Progenitor cell of endocrine pancreas (in vitro differentiated cells): ENCODE measurements at places on chromosomes 3 and 15.
A peak's percentile ranks its signal among the peaks of the same experiment; 100 is the strongest.

- no peak for DNase-seq
Observed at GRCh38 chr3:114823061-114823460, 324.0 kb downstream of the ZBTB20 start.

- DNase-seq = no peak
Observed at GRCh38 chr3:138440596-138440995, 6.2 kb downstream of the ESYT3 start.

DNA sequence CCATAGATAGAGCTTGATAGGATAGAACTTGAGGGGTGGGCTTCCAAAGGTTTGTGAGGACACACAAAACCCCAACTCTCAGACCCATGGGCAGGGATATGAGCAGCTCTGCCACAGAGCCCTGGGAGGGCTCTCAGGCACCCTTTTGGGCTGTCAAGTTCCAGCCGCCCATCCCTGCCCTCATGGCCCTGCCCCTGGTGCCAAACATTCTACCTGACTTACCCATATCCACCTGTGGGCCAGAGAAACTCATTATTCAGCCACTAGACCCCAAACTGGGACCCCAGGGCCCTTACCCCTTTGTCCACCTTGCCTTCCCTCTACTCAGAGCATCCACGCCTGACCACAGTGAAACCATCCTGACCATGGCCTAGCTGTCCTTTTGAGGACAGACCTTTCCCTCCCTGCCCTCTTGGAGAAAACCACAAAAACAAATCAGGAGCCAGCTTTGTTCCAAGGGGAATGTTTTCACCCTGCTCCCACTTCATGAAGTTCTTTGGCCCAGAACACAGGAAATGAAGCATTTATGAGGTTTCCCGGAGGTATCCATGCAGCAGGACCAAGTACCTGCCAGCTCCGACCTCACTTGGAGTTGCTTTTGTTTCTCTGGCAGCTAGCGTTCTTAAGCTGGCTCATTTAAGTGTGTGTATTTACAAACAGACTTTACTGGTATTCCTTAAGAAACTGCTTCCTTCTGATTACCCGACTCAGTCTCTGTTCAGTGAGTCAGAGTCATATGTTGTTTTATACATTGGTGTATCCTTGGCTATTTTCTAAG is 34.2 kb upstream of the GALNT15 start:
- DNase-seq = no peak

GRCh38 chr15:31046759-31047359 is 54.7 kb downstream of the TRPM1 start:
- no peak for DNase-seq

DNA sequence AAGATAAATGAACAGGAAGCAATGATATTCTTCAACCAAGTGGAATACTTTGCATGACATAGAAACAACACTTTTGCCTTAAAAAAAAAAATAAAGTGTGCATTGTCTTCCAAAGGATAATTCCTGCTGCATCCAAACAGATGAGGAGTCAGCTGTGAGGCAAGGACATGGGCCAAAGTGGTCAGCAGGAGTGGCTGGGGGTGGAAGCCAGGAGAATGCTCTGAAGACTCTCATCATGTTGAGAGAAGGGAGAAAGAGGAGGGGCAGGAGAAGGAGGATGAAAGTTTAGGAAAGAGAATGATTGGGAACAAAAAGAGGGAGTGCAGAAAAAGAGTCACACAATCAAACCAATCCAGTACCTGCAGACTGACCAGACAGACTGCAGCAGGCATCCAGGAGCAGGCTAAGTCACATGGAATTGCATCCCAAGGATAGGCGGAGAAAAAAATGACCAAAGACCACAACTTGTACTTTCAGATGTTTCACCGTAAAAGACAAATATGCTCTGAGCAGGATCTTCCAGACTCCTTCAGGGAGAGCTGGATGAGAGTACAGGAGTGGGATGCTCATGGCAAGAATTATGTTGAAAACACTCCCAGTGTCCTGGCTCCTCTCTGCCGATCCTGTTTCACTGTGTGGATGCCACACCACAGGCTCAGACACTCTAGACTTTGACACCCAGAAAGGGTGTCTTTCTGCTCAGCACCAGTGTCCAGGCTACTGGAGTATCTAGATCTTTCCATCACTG is 11.9 kb downstream of the ABI3BP start:
- DNase-seq = no peak

- DNase-seq = no peak
Observed at GRCh38 chr3:124402791-124403190, 327.5 kb upstream of the UMPS start.

- peak; percentile 19 for DNase-seq
Observed at GRCh38 chr3:9703736-9704346, at the start of gene CPNE9. CPNE9 (plus strand) TSS chr3:9703833; CDS start chr3:9703997, 164 bp downstream.

DNA sequence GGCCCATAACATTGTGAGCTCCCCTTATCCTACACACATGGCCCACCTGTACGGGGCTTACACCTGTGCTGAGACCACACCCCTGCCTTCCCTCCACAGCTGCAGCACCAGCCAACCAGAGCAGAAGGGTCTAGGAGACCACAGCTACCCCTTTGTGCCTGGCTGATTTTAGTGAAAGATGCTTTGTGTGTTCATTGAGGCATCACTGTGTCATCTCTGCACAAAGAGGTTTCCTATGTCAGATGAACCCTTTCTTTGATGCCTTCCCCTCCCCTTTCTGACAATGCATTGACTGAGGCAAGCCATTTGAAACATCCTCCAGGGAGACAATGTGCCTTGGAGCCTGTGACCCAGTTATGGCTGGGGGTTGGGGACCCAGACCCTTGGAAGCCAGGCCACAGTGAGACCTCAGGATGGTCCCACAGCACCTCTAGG is 54.9 kb upstream of the SLC7A14 start:
- DNase-seq = no peak

- no peak for DNase-seq
Observed at GRCh38 chr3:39809995-39810595, 686 bp downstream of the MYRIP start.

DNA sequence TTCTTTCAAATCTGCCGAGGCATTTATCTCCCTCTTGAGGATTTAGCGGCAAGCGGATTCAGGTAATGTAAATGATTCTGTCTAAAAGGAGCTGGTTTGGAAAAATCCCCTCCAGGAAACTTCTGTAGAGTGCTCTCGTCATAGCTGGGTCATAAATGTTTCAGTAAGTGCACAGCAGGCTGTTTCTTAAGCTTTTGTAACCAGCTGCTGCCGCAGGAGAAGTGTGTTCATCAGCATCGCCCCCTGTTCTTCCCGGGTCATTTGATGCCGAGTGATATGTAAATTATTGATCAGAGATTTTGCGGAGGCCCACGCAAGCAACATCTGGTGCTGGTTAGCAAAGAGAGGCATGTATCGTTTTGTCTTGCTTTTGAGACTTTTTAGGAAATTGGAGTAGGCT is 53.1 kb downstream of the DNASE1L3 start:
- no peak for DNase-seq

GRCh38 chr15:93105485-93105884 is 16.5 kb upstream of the RGMA start:
- DNase-seq = no peak

GRCh38 chr15:63196842-63197241 is 7.4 kb downstream of the RAB8B start:
- DNase-seq = no peak

GRCh38 chr3:49165771-49166751 is at the start of gene CCDC71:
CCDC71 (minus strand) TSS chr3:49166331; CDS start chr3:49164208, 2,123 bp downstream.
- peak; percentile 36 for DNase-seq

- no peak for DNase-seq
Observed at GRCh38 chr3:53238051-53238850, 17.6 kb downstream of the TKT start.

DNA sequence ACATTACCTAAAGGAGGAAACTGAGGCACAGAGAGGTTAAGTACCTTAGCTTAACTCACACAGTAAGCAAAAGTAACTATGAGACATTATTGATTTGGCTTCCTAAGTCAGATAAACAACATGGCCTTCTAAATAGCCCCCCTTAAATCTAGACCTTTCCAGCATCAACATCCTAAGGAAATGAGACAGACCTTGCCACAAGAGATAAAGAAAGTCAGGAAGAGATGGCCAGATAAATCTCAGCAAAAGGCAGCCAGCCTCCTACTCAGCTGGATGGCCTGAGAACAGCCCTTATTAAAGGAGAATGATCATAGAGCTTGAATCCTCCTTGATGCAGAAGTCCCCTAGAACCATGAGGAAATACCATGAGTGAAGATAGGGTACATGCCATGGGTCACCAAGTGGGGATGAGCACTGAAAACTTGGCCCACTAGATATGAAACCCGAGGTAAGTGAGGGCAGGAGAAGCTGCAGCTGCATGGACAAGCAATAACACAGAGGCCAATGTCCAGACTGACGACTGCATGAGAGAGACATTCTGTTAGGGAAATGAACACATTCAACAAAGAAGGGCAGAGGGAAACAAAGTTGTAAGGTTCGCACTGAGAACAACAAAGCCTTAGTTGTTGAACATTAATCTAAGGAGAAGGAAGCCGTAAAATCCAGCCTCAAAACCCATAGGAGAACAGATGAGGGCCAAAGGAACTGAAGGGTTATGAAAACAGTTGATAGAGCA is 69.6 kb downstream of the ZIC4 start:
- no peak for DNase-seq

- no peak for DNase-seq
Observed at GRCh38 chr3:133667118-133667517, 5.4 kb upstream of the TOPBP1 start.
